ENCODE measurements at places on chromosomes 7 and 10.

DNA sequence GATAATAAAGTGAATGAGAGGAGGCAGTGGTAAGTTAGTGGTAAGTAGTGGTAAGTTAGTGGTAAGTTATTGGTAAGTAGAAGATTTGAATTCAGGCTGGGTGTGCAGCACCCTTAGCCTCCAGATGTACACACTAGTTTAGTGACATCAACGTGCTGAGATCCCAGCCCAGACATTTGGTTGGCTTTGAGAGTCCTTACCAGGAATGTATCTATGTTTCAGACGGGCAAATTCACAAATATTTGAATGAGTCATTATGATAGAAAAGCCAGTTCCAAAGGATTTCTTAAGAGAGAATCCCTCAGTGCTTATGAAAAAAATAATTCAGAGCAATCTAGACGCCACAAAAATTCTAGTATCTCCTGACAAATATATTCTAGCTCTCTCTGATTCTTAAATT, 70.0 kb downstream of the ARL4A start:
- DNase-seq = no peak

GRCh38 chr7:76507723-76508406, 2.5 kb upstream of the UPK3B start:
- peak; percentile 24 for DNase-seq

DNA sequence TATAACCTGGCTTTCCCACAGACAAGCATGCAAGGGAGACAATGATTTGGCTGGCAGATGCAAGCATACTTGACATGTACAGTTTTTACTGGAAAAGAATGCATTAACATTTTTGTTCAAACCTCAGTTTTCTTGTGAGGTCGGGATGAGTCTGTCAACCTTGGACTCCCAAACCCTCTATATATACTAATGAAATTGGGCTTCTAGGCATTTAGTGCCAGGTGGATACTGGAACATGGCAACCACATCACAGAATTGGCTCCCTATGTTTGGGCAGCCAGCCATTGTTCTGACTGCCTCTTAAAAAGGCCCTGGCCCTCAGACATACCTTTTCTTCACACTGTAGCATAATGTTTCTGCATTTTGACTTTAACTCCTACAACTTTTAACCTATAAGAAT, 39.1 kb downstream of the CDK6 start:
- DNase-seq = no peak

GRCh38 chr10:77671594-77672252, 34.1 kb upstream of the KCNMA1 start:
- DNase-seq = no peak

DNA sequence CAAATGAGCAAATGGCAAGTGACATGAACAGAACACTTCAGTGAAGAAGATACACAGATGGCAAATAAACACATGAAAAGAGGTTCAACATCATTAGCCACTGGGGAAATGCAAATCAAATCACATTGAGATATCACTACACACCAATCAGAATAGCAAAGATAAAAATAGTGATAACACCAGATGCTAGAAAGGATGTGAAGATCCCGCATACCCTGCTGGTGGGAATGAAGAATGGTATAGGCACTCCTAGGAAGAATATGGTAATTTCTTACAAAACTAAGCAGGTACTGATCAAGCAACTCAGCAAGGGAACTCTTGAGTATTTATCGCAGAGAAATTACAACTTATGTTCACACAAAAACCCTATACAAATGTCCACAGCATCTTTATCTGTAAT, 11.2 kb downstream of the LAMB4 start:
- DNase-seq = no peak

DNA sequence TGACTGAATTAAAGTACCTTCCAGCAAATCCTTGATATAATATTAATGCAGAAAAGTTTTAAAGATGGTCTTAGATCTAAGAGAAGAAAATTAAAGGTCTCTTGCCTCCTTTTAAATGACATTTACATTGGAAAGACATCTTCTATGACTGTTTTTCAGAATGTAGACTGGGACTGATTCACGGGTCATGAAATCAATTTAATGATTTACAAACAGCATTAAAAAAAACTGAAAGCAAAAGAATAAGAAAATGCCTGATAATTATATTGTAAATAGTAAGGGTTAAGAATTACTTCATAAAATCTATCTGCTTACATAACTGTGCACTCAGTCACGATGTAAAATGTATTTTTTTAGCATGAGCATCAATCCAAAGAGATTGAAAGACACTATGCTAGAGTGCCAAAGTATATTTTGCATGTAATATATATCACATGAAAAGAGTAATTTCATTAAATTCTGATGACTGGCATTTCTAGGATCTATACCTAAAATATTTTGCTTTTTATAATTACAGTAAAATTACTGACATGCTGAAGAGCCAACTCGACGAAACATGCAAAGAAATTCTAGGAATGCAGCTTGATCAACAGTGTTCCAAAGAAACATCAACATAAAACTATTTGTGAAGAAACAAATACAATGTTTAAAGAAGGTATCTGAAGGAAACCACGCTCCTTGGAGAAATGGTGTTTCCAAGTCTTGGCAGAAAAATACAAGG, 35.1 kb downstream of the RTKN2 start:
- DNase-seq = no peak

GRCh38 chr7:95690367-95690947, 81.9 kb upstream of the DYNC1I1 start:
- DNase-seq = no peak

GRCh38 chr7:144531181-144531580, 127.7 kb upstream of the NOBOX start:
- DNase-seq = no peak

- DNase-seq = no peak
These were observed 17.7 kb downstream of the LDB1 start for GRCh38 chr10:102102421-102102820.

DNA sequence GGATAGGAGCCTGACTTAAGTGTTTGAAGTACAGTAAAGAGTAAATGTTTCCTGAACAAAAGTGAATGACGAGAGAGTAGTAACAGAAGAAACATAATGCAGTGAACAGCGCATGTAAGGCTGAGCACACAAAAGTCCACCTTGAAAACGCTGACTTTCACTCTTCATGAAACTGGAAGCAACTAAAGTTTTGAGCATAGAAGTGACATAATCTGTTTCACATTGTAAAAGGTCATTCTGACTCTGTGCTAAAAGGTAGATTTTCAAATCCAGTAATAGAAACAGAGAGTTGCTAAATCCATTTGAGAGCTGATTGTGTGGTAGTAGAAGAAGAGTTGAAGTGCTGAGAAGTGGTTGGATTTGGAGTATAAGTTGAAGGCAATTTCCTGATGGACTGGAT, 1037.0 kb downstream of the CNTNAP2 start:
- no peak for DNase-seq

DNA sequence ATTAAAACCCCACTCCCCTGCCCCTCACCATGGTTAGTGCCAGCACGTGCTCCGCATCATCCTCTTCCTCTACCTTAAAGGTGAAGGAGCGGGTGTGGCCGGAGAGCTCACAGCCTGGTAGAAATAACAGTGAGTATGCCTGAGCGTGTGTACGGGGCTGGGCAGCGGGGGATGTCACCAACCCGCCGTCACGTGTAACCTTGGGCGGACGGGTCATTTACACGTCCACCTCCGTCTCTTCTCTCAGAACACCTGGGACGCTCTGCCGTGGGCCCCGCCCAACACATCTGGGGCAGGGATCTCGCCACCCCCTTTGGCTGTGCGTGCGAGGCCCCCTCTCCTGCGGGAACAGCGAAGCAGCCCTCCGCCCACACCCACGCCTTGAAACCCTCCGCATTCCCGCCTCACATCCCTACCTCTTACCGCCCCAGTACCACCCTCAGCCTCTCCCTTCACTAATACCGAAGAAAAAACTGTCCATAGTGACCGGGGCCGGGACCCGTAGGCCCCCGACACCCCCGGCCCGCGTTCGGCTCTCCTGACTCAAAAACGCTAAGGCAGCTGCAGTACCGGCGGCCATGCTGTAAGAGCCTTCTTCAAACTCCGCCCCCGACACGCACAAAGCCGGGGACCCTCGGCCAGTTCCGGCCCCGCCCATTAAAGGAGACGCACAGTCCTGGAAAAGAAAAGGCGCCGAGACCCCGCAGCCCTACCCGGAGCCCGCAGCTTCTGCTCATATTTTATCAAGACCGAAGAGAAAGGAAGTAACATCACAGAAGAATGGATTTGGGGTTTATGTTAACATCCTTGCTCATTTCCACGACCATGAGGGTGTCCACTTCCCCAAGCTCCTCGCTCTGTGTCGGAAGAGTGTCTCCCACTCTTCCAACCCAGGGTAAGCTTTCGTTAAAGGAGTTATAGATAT, at the start of gene NPM3:
NPM3 (minus strand) TSS at position 636 of the 925 bp plus-strand sequence; CDS start at position 580, 56 bp downstream.
- DNase-seq = peak; percentile 79

DNA sequence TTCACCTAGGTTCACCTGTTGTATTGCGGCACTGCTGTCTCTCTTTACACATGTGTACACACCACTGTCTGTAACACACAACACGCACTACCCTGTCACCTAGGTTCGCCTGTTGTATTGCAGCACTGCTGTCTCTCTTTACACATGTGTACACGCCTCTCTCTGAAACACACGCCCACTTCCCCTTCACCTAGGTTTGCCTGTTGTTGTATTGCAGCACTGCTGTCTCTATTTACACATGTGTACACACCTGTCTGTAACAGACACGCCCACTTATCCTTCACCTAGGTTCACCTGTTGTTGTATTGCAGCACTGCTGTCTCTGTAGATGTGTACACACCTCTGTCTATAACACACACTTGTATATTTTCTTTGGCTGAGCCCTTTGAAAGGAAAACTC, 51.5 kb downstream of the WDR37 start:
- DNase-seq = no peak

GRCh38 chr10:73908853-73909539, 1.9 kb upstream of the PLAU start:
- DNase-seq = peak; percentile 52

Measured in CD4-positive, alpha-beta T cell treated with Interleukin-12 subunit alpha and Interleukin-12 subunit beta, for 1 hour (primary cell).